Right lung (tissue), 10 donors: ENCODE measurements at places on chromosomes 13 and 19. TPM values are rescaled to one million over a fixed set of nuclear protein-coding genes. Genes with fewer than 3 reads are reported as not detected.

OVOL3 gene
- 0.27 TPM for polyA plus RNA-seq

RFPL4AL1 gene
- not detected for polyA plus RNA-seq

SIGLEC8 gene
- polyA plus RNA-seq: 0.05 TPM

RRAS gene
- polyA plus RNA-seq: 21.2 TPM

FPR2 gene
- polyA plus RNA-seq: 0.33 TPM

CBLC gene
- 2.6 TPM for polyA plus RNA-seq

KRTDAP gene
- polyA plus RNA-seq: 1.8 TPM

CNN1 gene
- 11.3 TPM for polyA plus RNA-seq

IL27RA gene
- 9.0 TPM for polyA plus RNA-seq

ZNF569 gene
- polyA plus RNA-seq: 15.7 TPM

VSIG10L gene
- polyA plus RNA-seq: 3.9 TPM

MCEMP1 gene
- 0.28 TPM for polyA plus RNA-seq

DCT gene
- polyA plus RNA-seq: 0.36 TPM

TMEM255B gene
- polyA plus RNA-seq: 17.4 TPM

RASGRP4 gene
- 2.4 TPM for polyA plus RNA-seq

PLK5 gene
- polyA plus RNA-seq: 0.39 TPM

RASAL3 gene
- polyA plus RNA-seq: 3.3 TPM

ACER1 gene
- polyA plus RNA-seq: 0.23 TPM

KIR2DL4 gene
- polyA plus RNA-seq: not detected

SOHLH2 gene
- polyA plus RNA-seq: 4.5 TPM

SMIM24 gene
- polyA plus RNA-seq: 3.7 TPM

LRRC63 gene
- 0.46 TPM for polyA plus RNA-seq

RTBDN gene
- 0.11 TPM for polyA plus RNA-seq

OLFM4 gene
- 0.08 TPM for polyA plus RNA-seq

CACNG8 gene
- polyA plus RNA-seq: 0.10 TPM

CIRBP gene
- polyA plus RNA-seq: 941 TPM
